ENCODE measurements at places on chromosomes 2 and 18. TPM values are rescaled to one million over a fixed set of nuclear protein-coding genes. Genes with fewer than 3 reads are reported as not detected.

Gene NT5C1B
- total RNA-seq: not detected

DNA sequence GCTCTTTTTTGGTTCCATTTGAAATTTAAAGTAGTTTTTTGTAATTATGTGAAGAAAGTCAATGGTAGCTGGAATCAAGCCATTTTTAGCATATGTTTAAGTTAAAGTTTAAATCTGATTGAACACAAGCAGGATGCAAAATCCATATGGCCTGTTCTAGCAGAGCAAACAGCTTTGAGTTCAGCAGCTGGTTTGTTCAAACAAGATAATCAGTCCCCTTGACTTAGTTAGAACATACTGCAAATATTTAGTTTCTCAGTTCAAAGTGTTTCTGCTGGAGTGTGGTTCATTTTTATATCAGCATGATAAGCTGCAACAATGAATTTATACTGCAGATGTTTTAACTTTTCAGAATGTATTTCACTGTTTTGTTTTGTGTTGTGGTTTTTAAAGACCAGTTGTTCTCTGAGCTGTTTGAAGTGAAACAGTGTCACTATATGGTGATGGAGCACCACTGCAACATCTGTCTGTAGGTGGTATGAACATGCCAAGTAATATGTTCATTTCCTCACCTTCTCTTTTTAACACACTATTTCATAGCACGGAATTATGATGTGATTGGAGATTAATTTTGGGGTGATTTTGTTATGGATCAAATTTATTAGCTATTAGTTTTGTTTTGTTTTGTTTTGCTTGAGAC, 125.3 kb downstream of the COL4A4 start:
- DNase-seq: no peak

DNA sequence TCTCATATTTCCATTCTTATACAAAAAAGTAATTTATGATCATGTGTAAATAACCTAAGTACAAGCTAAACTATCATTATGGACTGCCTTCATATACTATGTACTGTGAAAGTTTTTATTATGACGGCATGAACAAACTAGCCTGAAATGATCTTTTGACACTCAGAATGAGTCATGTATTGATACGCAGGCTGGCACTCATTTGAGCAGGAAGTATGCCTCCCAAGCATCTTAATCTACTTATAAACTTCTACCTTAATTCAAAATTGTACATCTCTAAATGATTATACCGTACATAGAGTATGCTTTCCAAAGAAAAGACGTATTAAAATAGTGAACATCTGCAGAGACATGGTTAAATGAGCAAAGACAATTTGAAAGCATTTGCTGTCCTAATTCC, 207.1 kb upstream of the SPOPL start:
- DNase-seq: no peak

GRCh38 chr2:237935740-237936452, 30.9 kb upstream of the UBE2F start:
- DNase-seq: no peak
